ENCODE measurements at places on chromosomes 7 and 10.

DNA sequence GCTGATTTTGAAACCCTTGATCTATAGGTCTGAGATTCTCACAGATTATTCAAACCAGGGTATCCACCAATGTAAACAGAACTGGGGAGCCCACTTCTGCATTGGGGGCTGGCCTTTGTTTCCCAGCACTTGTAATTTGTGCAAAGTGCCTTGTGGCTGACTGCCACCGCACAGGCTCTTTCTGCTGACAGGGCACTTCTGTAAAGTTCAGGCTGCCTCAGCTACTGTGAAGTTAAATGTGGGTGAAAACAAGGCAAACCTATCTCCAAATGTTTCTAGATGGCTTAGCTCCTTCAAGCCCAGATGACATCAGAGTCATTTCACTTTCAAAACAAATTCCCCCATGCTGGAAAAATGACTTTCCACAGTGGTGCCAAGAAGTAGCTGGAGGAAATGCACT, 54.7 kb downstream of the GRID1 start:
- no peak for DNase-seq

DNA sequence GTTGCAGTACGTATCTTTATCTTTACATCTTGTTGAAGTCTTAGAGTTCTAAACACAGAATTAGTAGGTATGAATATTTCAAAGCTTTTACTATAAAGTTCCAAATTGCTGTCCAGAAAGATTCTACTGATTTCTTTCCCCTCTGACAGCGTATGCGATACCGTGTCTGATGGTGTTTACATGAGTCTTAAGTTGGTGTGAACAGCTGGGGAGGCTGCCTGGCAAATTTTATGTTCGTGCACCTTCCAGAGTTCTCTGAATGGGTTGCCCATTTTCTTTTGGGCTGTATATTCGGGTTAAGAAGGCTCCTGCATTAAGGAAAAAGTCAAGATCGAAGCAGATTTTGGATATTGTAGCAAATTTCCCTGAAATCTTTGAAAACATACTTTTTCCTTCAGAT, 8.3 kb downstream of the MDH2 start:
- no peak for DNase-seq

DNA sequence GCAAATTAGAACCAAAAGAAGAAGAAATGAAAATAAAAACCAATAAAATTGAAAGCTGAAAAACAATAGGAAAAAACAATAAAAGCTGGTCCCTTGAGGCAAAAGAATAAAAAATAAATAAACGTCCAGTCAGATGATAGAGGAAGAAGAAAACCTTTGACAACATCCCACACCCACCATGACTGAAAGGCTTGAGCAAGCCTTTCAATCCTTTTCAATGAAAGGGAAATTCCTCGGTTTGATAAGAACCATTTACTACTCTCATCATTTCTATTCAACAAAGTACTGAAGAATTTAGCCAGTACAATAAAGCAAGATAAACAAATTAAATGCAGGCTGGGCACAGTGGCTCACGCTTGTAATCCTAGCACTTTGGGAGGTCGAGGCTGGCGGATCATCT, 3.8 kb downstream of the SLC25A40 start:
- no peak for DNase-seq

DNA sequence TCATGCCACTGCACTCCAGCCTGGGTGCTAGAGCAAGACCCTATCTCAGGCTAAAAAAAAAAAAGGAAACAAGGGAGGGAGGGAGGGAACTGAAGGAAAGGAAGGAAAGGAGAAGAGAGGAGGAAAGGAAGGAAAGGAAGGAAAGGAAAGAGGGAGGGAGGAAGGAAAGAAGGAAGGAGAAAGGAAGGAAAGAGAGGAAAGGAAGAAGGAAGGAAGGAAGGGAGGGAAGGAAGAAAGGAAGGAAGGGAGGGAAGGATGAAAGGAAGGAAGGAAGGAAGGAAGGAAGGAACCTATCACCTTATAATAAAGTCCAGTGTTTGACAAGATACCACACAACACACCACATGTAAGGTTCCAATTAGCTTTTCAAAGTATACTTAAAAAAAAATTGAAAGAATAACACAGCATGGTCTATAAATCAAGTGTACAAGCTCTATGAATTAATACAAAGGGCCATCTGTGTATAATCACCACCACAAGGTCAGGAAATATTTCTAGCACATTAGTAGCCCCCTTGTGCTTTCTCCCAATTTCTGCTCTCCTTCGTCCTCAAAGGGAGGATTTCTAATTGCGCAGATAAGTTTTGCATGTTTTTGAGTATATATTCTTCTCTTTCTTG, 26.4 kb downstream of the RNF216 start:
- peak; percentile 6 for DNase-seq

DNA sequence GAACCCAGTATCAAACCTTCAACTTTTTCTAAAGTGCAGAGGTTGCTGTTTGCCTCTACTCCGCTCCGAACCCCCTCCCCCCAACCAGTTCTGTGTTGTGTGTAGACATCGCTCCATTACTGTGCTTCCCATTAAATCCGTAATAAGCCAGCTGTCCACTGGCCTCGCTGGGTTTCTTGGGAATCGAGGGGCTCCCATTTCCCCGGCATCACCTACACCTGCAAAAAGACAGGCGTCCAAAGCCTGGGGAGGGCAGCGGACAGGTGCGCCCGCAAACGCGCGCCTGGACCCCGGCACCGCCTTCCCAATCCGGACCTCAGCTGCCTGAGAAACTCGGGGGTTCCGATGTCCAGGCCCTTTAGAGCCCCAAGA, 631 bp downstream of the RTKN2 start:
- DNase-seq = peak; percentile 48

- DNase-seq = no peak
Observed at GRCh38 chr10:99908512-99908911, 101.2 kb downstream of the DNMBP start.

DNA sequence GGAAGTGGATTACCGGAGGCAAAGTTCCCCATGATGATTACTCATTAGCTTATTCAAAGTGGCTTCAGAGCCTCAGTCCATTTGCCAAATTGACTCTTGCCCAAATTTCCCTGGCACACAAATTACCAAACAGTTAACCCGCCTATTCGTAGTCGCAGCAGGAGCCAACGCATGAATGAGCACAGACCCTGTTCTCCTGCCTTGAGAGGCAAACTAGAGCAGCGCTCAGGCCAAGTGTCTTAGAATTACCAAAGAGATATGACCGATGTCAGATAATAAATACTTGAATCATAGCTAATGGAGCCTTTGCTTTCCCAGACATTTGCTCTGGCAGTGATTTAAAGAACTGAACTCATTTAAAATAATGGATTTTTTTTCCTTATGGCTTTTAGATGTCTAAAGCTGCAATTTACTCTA, 64.9 kb downstream of the CTTNBP2 start:
- peak; percentile 84 for DNase-seq

GRCh38 chr7:98753989-98754479, 115.8 kb downstream of the TMEM130 start:
- DNase-seq = peak; percentile 35

DNA sequence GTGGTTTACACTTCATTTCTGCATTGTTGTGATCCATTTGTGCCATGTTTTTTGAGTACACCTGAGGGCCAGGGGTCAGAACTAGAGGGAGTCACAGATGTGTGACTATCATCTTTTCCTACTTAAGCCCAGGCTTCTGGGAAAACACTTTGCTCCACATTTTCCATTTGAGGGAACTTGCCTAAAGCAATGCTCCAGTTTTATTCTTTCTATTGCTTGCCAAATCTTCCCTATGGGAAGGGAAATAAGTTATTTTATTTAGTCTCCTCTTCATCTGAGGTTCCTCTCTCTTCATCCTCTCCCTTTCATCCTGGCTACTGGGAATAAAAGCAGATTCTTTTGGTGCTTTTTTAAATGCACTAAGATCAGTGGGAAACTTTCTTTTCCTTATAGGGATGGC, 179.9 kb upstream of the PRSS58 start:
- no peak for DNase-seq

GRCh38 chr10:117677890-117678500, 135.4 kb downstream of the EMX2 start:
- no peak for DNase-seq

- no peak for DNase-seq
Observed at GRCh38 chr7:51328351-51328801, 11.8 kb upstream of the COBL start.

GRCh38 chr7:45645141-45645969, 71.2 kb downstream of the ADCY1 start:
- DNase-seq = no peak

- DNase-seq = no peak
Observed at GRCh38 chr10:116489460-116489859, 56.3 kb upstream of the PNLIP start.

DNA sequence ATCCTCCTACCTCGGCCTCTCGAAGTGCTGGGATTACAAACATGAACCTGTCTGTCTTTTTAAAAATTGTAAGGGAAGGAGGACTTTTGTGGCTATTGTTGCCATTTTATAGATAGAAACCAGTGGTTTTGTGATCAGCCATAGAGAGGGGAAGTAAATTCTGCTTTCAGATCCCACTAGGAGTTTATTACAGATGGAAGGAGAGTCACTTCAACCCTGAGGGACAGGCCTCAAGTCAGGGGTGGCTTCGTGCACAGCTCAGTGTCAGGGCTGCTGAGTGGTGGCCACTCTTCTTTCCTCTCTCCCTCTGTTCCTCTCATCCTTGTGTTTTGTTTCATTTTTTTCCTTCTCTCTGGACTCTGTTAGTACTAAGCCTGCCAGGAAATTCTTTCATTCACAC, 60.8 kb downstream of the OGDH start:
- DNase-seq = no peak

- DNase-seq = no peak
Observed at GRCh38 chr7:99270702-99271101, 1.9 kb upstream of the MYH16 start.

- no peak for DNase-seq
Observed at GRCh38 chr7:85815526-85815925, 628.7 kb upstream of the SEMA3D start.

DNA sequence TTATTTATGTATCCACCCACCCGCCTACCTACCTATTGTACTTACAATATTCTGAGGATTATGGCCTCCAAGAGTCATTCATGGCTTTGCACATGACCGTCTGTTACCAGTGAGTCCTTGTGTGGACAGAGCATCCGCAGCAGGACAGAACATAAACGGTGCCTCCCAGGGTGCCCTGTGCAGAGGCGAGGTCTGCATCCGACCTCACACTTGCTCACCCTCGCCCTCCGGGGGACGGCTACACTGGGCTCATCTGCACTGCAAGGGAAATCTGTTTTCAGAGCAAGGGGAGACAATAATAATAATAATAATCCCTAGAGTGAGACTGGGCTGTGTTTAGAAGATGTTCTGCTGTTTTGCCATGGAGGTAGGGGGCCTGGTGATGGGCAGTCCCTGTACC, 29.8 kb downstream of the PFKP start:
- DNase-seq = no peak

- peak; percentile 79 for DNase-seq
Observed at GRCh38 chr7:42227541-42227935, 9.5 kb downstream of the GLI3 start.

DNA sequence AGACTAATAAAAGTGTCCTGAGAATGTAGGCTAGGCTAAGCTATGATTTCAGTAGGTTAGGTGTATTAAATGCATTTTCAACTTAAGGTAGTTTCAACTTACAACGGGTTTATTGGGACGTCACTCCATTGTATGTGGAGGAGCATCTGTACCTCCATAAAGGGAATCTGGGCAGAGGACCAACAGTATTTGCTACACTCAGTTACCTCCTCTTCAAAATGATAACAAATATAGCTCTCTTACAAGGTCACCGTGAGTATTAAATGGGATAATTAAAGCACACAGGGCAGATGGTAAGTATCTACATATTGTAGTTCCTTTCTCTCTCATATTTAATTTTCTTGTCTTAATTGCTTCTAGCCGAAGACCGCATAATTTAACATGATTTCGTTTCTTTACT, 59.0 kb upstream of the FGL2 start:
- DNase-seq = no peak

GRCh38 chr10:132139526-132139925, 47.2 kb upstream of the DPYSL4 start:
- no peak for DNase-seq

All from eye (tissue), 1 donor.